AG10803 (cell line): ENCODE measurements at places on chromosomes 12 and 14.
A peak's percentile ranks its signal among the peaks of the same experiment; 100 is the strongest.

GRCh38 chr12:110762891-110763290 is 20.2 kb upstream of the PPP1CC start:
- DNase-seq, result no peak

GRCh38 chr14:34628681-34629135 is 1.2 kb downstream of the SNX6 start:
- DNase-seq, result peak; percentile 32

GRCh38 chr14:53882684-53883083 is 73.9 kb downstream of the BMP4 start:
- DNase-seq, result no peak

- no peak for DNase-seq
Measured at GRCh38 chr14:96660667-96661066, 136.5 kb upstream of the VRK1 start.

GRCh38 chr14:23544511-23545447 is 6.8 kb downstream of the ZFHX2 start:
- no peak for DNase-seq

GRCh38 chr14:61588419-61588901 is 106.9 kb upstream of the HIF1A start:
- DNase-seq, result no peak

- DNase-seq, result peak; percentile 40
Measured at GRCh38 chr14:87615822-87616679, 376.9 kb downstream of the GALC start.

GRCh38 chr12:80321653-80322052 is 122.4 kb upstream of the PTPRQ start:
- DNase-seq, result peak; percentile 69

GRCh38 chr12:45674181-45674977 is 55.1 kb upstream of the ARID2 start:
- DNase-seq, result peak; percentile 73

DNA sequence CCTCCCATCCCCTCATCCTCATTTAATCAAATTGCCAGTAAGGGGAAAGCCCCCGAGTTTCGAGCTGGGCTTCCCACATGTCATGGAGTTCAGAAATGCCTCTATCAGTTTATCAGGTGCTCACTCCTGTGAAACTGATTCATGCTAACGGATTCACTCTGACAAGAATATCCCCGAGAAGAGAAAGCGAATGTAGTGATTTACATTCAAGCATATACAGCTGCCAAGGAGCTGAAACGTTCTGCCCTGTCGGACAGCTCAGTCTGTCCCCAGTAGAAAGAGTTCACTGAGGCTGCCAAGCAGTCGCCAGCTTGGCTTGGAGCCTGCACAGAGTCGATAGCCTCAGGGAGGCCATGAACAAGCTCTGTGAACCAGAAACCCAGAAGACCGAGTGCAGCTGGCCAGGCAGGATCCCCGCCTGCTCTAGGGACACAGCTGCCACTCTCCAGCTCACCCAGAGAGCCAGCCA is 88.4 kb downstream of the TMCC3 start:
- DNase-seq, result no peak

DNA sequence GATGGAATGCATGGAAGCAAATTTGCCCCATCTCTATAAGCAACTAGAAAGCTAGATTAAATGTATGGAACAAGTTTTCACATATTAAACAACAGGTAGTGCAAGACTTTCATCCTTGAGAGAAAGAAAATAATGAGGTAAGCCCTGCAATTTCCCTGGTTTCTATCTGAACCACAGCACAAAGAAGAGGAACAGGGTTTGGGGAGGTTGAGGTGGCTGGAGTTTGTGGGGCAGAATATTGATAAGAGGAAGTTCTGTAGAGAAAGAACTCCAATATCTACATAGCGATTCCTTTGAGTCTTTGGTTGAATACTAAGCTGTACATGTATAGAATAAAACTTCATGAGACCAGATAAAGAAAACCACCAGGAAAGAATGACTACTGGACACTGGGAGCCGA is 96.3 kb upstream of the CCND2 start:
- no peak for DNase-seq

GRCh38 chr12:64258576-64258975 is 36.5 kb upstream of the KICS2 start:
- DNase-seq, result no peak

GRCh38 chr12:50127546-50127945 is 15.5 kb downstream of the COX14 start:
- DNase-seq, result no peak

GRCh38 chr14:64825509-64825908 is 54.2 kb downstream of the SPTB start:
- no peak for DNase-seq

DNA sequence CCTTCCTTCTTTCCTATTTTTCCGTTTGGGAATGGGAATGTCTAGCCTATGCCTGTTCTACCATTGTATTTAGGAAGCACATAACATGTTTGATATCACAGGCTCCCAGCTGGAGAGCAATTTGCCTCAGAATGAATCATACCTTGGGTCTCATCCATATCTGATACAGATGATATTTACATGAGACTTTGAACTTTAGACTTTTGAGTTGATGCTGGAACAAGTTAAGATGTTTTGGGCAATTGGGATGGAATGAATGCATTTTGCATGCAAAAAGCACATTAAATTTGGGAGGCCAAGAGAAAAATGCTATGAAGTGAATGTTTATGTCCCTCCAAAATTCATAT is 61.9 kb upstream of the BEGAIN start:
- peak; percentile 22 for DNase-seq

DNA sequence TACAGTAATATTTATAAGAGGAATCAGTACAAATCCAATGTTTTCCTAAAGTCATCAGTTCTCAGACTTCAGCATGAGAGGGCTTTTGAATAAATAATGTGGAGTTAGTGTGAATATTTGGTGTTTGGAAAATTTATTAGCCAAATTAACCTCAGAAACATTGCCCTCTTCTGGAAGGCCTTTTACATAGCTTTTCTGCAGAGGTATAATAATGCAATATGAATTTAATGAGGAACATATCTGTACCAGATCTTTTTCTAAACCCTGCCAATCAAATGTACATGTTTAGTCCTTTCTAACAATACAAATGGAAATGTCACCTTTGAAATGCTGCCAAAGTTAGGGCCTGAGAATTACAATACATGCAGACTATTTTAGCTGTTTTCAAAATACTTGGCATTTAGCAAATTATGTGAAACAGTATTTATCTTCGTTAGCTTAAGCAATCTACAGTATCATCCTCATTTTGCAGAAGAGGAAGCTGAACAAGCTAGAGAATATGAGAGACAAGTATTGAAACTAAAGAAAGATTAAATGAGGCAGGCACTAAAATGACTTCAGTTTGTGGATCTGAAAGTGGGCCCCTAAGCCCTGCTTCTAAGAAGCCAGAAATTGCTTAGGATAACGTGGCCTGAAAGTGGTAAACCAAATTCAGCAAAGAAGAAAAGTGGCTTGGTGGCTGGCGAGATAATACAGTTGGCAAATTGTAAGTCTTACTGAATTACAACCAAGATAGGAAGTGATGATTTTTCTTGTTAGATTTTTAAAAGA is 60.4 kb upstream of the MANSC4 start:
- DNase-seq, result no peak

DNA sequence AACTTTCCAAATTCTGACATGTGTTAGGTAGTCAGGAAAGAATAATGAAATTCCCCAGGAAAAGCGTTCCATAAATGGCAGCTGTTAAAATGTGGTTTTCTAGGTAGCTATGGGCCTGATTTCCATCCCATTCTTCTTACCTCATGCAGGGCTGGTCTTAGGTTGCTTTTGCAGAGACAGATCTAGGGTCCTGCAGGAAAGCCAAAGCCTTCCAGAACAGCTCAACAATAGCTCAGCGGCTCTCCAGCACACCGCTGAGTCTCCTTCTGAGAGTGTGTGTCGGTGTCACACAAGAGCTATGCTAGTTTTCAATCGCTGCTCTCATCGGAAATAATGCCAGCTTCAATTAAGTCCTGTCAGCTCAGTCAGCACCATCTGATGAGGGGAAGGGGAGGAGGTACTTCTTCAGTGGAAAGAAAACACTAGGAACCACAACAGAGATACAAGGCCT is 106.7 kb downstream of the TMEM30B start:
- DNase-seq, result no peak

DNA sequence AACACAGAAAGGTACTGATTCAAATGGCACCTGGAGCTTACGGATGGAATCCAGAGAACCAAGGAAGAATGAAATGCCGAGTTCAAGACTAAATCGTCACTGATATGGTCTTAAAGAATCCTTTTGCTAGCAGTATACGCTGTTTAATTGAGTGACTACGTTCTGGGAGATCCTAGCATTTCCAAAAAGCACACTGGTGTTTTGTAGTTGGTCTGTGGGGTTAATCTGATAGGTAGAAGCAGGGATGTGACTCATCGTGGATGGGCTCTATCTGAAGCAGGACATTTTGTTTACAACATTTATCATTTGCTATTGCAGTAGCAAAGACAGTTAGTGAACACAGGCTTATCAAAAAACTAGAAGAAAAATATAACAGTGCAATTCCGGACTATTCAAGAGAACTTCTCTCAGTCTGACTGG is 169.2 kb upstream of the HMGA2 start:
- DNase-seq, result no peak

DNA sequence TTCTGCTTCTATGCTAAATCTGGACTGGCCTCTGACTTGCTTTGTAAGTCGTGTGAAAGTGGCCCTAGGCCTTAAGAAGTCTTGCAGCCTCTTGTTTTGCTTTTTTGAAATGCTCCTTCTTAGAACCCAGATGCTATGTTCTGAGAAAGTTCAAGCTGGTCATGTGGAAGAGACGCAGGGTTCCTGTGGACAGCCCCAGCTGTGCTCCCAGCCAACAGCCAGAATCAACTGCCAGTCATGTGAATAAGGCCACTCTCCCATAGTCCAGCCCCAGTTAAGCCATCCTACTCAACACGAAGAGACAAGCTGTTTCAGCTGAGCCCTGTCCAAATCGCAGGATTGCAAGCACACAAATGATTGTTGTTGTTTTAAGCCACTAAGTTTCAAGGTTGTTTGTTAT is 37.3 kb upstream of the TBPL2 start:
- DNase-seq, result no peak

DNA sequence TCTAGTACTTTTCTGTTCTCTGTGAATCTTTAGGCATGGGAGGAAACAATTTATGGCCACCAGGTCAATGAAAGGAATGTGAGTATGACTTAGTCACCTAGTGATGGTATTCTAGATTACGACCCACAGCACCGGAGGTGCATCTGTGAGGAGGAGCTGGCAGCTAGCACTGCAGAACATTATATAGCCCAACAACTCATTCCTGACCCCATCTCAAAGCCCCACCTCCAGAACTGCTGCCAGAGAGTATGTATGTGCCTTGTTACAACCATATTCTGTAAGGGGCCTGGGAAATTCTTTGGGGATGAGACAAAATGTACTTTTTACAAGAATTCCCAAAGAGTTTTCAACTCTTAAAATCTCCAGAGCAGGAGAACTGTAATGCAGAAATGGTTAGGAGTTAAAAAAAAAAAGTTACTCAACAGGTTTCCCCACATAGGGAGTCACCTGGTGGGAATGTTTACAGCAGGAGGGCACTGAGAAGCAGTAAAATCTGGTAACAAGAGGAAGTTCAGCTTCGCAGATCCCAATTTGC is 34.9 kb upstream of the CERS5 start:
- peak; percentile 86 for DNase-seq

- no peak for DNase-seq
Measured at GRCh38 chr12:89827592-89827991, 119.0 kb upstream of the ATP2B1 start.

GRCh38 chr14:65243766-65244442 is 141.6 kb upstream of the MAX start:
- DNase-seq, result peak; percentile 40

DNA sequence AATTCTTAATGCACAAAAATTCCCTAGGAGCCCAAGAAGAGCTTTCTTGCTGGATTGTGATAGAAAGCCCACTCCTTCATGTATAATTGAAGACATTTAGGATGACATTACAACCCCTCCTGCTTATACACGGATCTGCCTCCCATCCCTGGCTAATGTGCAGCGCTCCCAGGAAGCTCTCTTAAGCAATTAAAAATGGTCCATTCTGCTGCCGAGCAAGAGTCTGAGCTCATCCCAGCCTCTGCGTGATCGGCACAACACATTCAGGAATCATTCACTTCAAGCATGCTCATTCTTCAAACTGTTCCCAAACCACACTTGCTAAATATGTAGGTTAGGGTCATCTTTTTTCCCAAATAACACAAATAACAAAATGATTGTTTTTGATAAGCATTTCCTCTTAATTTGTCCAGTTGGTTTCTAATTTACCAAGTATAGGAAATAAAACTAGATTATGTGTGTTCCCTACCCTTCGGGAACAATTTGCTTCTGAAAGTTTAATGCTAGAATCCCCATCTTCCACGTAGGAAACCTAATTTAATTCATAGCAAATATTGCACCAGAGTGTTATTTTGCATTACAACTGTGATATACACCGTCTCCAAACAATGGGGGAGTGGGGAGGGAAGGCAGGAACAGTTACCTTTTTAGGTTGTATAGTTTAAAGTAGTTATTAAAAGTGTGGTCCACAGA is 17.3 kb upstream of the TMEM233 start:
- no peak for DNase-seq

GRCh38 chr12:69701826-69702225 is 2.7 kb upstream of the BEST3 start:
- DNase-seq, result no peak

GRCh38 chr12:19642345-19642744 is 203.1 kb downstream of the AEBP2 start:
- DNase-seq, result no peak

DNA sequence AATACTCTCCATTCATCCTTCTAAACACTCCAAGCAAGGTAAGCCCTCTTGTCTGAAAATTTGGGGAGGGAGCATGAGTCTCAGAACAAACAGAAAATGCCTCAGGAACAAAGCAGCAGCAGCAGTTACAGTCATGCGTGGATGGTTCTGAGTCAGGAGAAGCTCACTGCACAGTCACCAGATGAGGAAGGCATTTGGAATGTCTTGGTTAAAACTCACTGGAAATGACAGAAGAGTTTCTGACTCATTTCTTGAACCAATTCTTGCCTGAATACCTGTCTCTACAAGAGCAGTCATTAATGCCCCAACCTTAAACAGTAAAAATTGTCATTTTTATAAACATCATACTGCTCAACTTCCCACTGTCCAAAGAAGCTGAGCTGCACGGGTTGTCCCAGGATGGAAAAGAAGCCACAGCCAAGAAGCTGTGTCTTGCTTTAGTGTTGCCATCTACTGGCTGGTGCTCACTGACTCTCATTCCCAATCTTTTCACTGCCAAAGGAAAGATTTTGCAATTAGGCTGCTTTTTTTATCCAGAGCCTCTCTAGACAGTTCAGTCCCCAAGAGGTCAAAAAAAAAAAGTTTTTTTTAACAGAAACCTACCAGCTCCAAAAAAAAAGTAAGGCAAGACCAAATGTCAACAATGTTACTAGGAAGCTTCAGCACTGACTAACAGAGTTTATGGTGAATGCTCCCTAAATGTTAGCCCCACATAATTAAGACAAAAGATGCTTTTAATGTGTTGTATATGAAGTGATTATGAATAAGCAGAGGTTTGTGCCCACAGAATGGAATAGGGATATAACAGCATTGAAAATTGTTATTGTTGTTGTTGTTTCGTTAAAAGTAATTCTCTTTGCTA is 40.4 kb downstream of the KICS2 start:
- peak; percentile 96 for DNase-seq

GRCh38 chr12:51887476-51888315 is at the start of gene ANKRD33:
Gene ANKRD33, plus strand, starts transcription at chr12:51888103. Its CDS starts 84 bp downstream, at chr12:51888187.
- no peak for DNase-seq
